ENCODE measurements at places on chromosomes 16 and 17. TPM values are rescaled to one million over a fixed set of nuclear protein-coding genes. Genes with fewer than 3 reads are reported as not detected.

The PHKB gene
- total RNA-seq: 30.1 TPM

The SCGB1C2 gene
- not detected for total RNA-seq

- peaks cover 11% of the 10 kb centered on the region for H3K27me3 ChIP-seq
- H3K4me3 ChIP-seq: no peak overlapping the region
- H3K36me3 ChIP-seq: no peaks in the 10 kb centered on the region
- no peaks in the 10 kb centered on the region for H3K4me1 ChIP-seq
- no peak overlapping the region for H3K27ac ChIP-seq
Observed at GRCh38 chr16:78092758-78093157, 6.7 kb upstream of the WWOX start.

DNA sequence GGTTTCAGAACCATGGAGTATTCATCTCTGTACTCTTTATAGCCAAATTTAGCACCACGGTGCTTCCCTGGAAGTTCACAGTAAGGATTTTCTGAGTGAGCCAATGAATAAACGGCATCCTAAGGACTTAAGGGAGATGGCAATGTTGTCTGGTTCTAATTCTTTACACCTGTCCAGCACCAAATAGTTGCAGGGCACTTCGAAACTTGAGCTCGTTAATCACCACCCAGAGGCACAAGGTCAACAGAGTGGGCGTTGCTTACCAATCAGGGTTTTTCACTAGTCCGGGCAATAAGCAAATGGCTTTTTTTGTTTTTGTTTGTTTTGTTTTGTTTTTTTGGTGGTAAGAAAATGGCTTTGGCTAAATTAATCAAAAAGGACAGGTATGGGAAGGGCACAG lies 28.2 kb upstream of the TMEM220 start:
- no peak overlapping the region for H3K27ac ChIP-seq
- DNase-seq: no peak
- H3K4me3 ChIP-seq: no peak overlapping the region
- no peaks in the 10 kb centered on the region for H3K27me3 ChIP-seq
- H3K4me1 ChIP-seq: no peaks in the 10 kb centered on the region

- no peak for DNase-seq
- peaks cover 2% of the 10 kb centered on the region for H3K36me3 ChIP-seq
- peaks cover 9% of the 10 kb centered on the region for H3K27me3 ChIP-seq
- H3K27ac ChIP-seq: no peak overlapping the region
- no peak overlapping the region for H3K4me3 ChIP-seq
Observed at GRCh38 chr16:50256604-50257003, 9.7 kb upstream of the ADCY7 start.

DNA sequence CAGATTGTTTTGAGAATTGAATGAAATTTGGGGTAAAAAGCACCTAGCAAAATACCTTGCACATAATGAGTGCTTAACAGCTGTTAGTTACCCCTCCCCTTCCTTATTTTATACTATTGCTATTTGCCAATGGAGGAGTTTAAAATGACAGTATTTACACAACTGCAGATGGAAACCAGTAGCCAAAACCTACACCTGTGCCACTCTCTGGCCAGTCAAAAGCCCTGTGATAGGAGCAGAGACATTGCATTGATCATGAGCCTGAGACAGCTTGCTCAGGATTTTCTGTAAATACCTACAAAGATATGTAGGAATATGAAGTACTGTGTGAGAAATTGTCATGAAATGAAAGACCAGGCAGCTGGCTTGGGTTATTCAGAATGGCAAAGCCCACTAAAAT lies 115.3 kb upstream of the HLF start:
- H3K36me3 ChIP-seq: no peaks in the 10 kb centered on the region
- no peak overlapping the region for H3K27ac ChIP-seq
- H3K4me1 ChIP-seq: no peaks in the 10 kb centered on the region
- H3K4me3 ChIP-seq: no peak overlapping the region
- no peaks in the 10 kb centered on the region for H3K27me3 ChIP-seq
- no peak for DNase-seq
